Liver (tissue), 10 donors: ENCODE measurements at places on chromosomes 7 and 10. TPM values are rescaled to one million over a fixed set of nuclear protein-coding genes. Genes with fewer than 3 reads are reported as not detected.

FANK1 gene
- 0.28 TPM for total RNA-seq

CHST3 gene
- 1.1 TPM for total RNA-seq

ANKRD2 gene
- total RNA-seq = not detected

ASZ1 gene
- total RNA-seq = 0.08 TPM

MKX gene
- total RNA-seq = not detected
